Mammary epithelial cell (primary cell): ENCODE measurements at places on chromosomes 3 and 15. TPM values are rescaled to one million over a fixed set of nuclear protein-coding genes. Genes with fewer than 3 reads are reported as not detected.
A peak's percentile ranks its signal among the peaks of the same experiment; 100 is the strongest.

GRCh38 chr3:32816439-32817256, 1.1 kb upstream of the TRIM71 start:
- DNase-seq = peak; percentile 21

GRCh38 chr15:46222826-46223225, 588.0 kb downstream of the SQOR start:
- DNase-seq = no peak

- DNase-seq = no peak
These were observed at the start of gene SKOR1 for GRCh38 chr15:67824976-67825880. SKOR1 (plus strand) TSS chr15:67825509; CDS start chr15:67825603, 94 bp downstream.

Gene BNC1
- 85.3 and 108 TPM in 2 replicates for total RNA-seq

DNA sequence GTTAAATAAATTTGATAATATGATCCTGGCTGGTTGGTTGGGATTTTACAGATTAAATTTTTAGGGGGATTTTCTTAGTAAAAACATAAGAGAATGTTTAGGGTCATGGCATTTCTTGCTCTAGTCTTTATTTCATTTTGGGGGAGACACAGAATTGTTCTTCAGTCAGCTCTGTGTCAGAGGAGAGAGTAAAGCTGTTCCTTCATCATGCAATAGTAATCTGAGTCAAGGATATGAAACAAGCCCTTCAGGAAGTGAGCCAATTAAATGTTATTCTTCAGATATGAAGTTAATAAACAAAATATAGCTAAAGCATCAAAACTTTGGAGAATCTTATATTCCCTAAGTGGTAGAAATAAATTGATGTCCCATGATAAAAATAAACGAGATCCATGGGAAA, 22.9 kb upstream of the SLC4A7 start:
- peak; percentile 40 for DNase-seq

DNA sequence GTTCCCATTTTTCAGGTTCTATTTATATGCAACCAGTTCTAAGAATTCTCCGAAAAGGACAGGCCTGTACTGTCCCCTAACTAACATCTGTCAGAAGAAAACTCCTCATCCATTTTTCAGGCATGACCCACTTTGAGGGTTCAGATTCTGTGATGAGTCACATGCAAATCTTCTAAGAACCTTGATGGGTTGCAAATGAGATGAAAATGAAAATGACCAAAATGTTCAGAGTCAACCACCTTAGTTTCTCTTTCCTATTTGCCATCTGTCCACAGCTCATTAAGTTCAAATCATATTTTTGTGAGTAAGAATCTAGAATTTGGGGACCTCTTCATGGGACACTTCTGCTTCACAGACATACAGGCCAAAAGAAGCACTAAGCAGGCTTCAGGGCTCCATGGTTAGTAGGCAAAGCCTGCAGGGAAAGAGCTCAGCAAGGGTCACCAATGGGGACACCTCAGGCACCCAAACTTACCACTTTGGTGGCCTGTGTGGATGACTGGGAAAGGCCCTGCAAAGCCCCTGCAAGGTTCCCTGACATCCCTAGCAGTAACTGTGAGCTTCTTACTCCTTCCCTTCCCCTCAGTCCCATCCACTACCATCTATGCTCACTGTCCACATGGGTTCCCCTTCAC, 122.0 kb downstream of the WDR76 start:
- no peak for DNase-seq

DNA sequence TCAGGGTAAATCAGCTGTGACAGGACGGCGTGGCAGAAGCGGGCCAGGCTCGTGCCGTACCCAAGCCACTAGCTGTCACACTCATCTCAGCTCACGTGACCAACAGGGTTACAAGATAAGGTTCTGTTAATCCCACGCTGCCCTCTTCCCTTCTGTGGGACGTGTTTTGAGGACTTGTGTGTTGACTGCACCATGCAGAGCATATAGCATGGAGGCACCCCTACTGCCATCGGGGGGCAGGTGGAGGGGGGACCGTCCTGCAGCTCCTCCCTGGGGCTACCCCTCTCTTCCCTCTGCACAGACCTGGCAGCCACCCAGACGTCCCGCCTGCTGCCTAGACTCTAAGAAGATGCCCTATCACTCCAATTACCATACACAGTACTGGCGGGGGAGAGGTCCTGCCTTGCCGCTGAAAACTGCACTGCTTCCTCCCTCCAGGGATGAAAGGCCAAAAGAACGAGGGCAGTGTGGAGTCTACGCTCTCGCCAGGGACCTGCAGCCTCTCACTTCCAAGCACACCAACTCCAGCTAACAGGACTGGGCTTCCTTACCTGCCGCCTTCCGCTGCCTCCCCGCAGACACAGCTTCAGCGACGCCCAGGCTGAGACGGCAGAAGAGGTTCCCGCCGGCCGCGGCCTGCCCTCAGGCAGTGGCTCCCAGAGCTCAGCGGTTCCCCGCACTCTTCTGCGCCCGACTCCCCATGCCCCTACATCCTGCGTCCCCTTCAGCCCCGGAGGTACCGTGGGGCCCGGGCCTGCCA, at the start of gene TNK2:
TNK2 (minus strand) TSS at position 618 of the 760 bp plus-strand sequence. CDS start 19,963 bp downstream, outside the sequence.
- peak; percentile 52 for DNase-seq

Gene MUSTN1
- total RNA-seq = 1.4 TPM in 1 of 2 replicates, not detected in the other

- peak; percentile 21 for DNase-seq
These were observed 50.8 kb upstream of the PLAAT1 start for GRCh38 chr3:193190146-193190786.

Gene CAPN3
- total RNA-seq = 2.8 TPM

Gene TMC3
- total RNA-seq = not detected

Gene ST6GAL1
- total RNA-seq = 21.7 and 22.6 TPM in 2 replicates

- DNase-seq = no peak
These were observed 29.6 kb upstream of the IDH2 start for GRCh38 chr15:90131848-90132247.
